ENCODE measurements at places on chromosomes 6 and 20.
A peak's percentile ranks its signal among the peaks of the same experiment; 100 is the strongest.

DNA sequence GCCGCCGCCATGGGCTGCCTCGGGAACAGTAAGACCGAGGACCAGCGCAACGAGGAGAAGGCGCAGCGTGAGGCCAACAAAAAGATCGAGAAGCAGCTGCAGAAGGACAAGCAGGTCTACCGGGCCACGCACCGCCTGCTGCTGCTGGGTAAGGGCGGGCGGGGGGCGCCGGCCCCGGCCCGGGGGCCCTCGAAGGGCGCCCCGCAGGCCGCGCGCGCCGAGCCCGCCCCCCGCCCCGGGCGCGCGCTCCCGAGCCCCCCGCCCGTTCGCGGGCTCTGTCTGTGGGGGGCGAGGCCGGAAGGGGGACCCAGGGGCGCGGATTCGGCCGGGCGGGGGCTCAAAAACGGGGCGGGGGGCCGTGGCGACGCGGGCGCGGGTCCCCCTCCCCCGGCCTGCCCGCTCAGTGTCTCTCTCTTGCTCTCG, 39.2 kb downstream of the GNAS start:
- DNase-seq = peak; percentile 40

- no peak for DNase-seq
Measured at GRCh38 chr6:52305411-52305810, 20.9 kb upstream of the MCM3 start.

DNA sequence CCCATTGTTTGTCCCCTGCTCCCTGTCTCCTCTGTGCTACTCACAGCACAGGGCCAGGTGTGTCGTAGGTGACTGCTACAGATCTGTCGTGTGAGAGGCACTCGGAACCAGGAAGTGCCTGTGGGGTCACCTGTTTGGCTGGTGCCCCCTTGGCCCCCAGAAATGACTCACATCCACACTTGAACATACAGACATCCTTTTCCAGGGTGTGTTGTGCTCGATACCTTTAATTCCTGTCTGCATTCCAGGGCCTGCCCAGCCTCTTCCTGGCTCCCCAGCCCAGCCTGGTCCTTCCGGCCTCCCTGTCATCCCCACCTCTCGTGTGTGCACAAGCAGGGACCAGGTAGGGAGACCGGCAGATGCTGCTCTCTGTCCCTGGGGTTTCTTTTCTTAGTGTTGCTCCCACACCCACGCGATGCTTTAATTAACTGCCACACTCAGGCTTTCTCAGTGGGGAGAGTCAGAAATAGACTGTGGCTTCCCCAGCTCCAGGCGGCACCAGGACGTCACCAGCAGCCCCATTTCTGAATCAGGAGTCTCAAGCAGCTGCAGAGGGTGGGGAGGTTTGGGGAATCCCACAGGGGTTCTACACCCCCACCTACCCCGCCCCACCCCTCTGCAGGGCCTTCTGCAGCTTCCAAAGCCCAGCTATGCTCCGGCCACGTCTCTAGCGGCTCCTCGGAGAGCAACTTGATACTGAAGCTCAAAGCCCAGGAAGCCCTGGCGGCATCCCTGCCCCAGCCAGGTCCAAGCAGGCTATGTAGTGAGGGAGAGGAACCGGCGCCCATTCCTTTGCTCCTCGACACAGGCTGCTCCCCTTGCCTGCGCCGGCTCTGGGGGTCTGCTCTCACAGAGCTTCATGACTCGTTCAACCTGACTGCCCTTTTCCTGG, 102.2 kb downstream of the SYCP2 start:
- DNase-seq = no peak

DNA sequence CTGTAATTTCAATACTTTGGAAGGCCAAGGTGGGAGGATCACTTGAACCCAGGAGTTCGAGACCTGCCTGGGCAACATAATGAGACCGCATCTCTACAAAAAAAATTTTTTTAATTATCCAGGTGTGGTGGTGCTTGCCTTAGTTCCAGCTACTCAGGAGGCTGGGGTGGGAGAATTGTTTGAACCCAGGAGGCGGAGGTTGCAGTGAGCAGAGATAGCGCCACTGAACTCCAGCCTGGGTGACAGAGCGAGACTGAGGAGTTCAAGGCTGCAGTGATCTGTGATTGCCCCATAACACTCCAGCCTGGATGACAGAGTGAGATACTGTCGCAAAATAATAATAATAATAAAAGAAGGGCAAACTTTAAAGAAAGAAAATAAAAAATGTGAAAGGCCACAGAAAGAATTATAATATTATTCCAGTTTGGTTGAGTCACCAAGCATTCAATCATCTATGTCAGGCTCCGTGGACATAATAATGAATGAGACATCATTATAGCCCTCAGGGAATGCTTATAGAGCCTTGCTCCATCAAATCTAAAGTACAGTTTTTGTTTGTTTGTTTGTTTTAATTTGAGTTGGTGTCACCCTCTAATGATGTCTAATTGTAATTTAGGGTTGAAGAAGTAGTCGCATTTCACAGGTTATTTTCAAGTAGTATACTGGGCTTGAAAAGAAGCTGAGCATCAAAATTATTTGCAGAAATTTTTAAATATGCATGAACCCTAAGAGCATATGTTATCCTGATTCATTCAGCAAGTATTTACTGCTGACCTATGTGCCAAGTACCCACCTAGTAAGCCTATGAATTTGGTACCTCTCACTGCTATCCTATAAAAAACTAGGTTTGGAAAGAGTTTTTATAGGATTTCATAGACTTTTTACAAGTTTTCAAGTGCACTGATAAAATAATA, 15.1 kb downstream of the GLYATL3 start:
- DNase-seq = no peak

GRCh38 chr20:56414842-56415765, 3.0 kb downstream of the CASS4 start:
- peak; percentile 77 for DNase-seq

DNA sequence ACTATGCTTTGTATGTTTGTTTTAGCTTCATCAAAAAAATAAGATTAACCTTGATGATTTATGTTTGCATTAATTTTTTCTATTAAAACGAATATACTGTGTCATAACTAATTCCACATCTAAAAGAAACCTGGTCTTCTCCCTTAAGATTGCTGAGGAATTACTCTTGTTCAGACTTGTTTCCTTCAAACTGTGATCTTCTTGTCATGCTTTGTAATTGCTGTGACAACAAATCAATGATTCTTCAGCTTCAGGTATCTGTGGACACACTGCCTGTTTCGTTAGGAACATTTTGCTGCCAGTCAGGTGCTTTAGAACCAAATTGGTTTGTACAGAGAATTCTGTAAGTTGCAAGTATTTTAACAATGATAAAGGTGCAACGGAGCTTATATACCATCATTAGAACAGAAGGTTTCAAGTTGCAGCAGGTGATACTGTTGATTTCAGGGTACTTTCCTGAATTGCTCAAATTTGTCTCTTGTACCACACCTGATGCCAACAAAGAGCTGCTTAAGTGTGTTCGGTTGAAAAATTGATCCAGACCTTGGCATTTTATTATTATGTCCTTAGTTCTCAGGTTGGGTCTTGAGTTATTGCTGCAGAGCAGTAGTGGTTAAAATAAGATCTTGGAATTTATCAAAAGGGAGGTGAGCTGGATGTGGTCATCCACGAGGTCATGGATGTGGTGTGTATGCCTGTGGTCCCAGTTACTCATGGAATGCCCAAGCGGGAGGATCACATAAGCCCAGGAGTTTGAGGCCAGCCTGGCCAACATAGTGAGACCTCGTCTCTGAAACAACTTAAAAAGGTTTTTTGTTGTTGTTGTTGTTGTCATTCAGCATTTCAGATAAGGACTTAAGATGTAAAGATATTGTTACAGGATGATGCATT, 19.5 kb downstream of the SYTL3 start:
- DNase-seq = no peak

DNA sequence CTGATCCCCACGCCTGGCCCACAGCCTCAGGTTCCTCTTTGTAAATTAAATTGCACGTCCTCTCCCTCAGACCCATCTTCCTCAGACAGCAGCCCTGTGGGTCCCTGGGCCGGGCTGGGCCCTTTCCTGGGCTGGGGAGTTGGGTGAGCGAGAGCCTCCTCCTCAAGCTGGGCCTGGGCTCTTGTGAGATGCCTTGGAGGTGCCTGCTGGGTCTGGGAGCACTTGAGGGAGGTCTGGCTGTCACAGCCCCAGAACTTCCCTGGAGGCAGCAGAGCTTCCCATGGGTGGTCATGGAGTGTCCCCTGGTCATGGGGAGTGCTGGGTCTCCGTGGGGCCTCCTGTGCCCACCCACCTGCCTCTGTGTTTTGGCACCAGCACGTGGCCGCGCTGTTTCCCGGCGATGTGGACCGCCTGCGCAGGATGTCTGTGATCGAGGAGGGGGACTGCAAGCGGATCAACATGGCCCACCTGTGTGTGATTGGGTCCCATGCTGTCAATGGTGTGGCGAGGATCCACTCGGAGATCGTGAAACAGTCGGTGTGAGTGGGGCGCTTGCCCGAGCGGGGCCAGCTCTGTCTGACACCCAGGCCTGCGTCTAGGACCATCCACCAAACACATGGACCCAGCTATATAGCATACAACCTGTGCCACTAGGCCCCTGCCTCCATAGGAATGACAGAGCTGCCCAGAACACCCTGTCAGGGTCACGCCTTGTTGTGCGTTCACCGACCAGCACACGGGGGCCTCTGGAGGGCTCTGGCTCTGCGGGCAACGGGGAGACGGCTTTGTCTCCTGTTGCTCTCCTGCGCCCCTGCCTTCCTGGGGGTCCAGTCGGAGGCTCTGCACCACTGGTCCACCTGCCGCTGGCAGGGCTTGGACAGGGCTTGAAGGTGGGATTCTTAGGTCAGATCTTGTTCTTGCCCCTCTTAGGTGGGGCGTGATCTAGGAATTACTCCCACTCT, 33.0 kb downstream of the PYGB start:
- no peak for DNase-seq

DNA sequence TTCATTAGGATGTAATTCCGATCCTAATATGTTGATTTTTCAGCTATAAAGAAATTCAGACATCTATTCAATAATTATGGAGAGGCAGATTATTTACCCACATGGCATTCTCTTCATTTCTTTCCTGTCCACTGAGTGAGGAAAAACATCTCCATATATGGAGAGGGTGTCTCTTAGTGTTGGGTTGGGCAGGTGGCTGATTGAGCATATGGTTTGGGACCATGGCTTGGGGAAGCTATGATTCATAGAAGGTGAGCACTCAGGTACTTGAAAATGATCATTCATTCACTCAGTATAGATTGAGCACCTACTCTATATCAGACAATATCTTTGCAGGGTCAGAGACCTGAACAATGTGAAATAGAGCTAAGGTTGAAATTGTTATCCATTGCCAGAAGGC, 41.3 kb upstream of the IL20RA start:
- no peak for DNase-seq

GRCh38 chr6:140847262-140847645, 1285.5 kb upstream of the GJE1 start:
- DNase-seq = no peak

GRCh38 chr20:44572551-44573500, 9.6 kb upstream of the PKIG start:
- no peak for DNase-seq

DNA sequence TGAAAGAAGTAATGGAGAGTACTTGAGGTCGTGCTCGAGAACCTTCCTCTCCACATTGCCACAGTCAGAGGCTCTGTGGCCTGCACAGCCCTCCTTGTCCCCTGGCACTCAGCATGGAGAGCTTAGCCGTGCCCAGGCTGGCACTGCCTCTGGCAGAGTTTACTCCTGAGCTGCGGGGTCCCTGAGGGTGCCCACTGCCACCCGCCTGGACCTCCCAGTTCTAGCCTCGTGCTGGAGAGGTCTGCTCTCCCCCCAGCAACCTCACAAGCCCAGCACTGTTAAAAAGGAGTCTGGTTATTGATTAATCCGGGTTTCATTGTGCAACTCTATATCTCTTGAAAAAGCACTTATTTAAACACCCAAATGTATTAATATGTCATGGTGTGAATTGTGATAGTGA, 226.8 kb downstream of the TMEM242 start:
- DNase-seq = no peak

DNA sequence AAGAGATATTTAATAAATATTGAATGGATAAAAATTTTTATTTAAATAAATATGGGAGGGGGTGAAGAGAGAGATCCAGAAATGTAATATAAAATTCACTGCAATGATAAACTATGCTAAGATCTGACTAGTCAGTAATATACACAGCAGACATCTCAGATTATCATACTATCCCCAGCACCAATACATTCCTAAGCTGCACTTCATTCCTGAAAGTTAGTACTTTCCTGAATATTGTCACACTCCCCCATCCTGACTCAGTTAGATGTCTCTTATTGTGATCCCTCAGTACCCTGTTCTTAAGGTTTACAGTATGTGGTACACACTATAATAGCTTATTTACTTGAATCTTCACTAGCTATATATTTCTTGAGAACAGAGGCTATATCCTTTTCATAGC, 88.3 kb upstream of the KCNQ5 start:
- no peak for DNase-seq

- DNase-seq = no peak
Measured at GRCh38 chr6:4426968-4427367, 291.6 kb upstream of the ECI2 start.

DNA sequence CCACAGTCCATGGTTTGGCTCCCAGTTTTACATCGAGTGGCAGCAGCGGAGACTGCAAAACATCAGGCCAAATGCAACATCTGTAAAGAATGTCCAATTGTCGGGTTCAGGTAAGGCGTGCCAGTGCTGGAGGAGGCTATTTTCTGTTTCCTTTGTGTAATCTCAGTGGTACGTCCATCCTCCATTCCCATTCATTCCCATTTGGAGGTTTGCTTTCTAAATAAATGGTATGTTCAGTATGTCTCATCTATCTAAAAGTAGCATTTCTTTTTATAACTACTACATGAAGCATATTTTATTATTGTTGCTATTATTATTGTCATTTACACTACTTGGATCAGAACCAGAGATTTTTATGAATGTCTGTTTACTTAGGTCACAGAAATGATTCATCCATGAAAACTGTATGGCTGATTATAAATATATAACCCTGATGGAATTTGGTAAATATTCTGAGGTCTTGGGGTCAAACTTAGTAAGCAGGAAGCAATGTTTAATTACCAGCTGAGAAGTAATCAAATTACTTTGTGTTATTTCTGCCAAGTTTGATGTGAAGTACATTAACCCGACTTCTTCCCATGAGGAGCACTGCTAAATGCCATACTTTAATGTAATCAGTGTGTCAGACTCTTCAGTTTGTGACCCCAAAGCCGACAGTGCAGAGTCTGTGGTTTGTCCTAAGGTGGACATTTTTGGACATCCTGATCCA, 512.9 kb downstream of the UTRN start:
- no peak for DNase-seq

DNA sequence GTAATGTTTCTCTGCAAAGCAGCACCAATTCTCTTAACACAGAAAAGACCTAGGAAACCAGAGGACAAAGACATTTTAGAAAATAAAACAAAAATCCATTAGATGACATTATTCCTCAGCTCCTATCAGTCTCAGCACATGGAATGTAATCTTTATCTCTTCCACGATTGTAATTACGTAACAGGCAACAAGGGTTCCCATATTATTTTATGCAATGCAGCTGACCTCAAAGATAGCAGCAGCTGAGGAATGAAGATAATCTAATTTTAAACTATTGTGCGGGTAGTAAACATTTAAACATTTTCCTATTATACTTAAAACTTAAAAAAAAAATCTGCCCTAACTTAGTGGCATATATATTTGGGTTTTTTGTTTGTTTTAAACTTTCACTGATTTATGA, 33.0 kb upstream of the PTCHD4 start:
- DNase-seq = no peak

Measured in activated naive CD4-positive, alpha-beta T cell treated with Interleukin-2 at 50 U/mL for 16 hours (primary cell).